ENCODE measurements at places on chromosomes 2 and 18.

GRCh38 chr2:99900556-99900955 is 241.8 kb downstream of the AFF3 start:
- no peak for DNase-seq

DNA sequence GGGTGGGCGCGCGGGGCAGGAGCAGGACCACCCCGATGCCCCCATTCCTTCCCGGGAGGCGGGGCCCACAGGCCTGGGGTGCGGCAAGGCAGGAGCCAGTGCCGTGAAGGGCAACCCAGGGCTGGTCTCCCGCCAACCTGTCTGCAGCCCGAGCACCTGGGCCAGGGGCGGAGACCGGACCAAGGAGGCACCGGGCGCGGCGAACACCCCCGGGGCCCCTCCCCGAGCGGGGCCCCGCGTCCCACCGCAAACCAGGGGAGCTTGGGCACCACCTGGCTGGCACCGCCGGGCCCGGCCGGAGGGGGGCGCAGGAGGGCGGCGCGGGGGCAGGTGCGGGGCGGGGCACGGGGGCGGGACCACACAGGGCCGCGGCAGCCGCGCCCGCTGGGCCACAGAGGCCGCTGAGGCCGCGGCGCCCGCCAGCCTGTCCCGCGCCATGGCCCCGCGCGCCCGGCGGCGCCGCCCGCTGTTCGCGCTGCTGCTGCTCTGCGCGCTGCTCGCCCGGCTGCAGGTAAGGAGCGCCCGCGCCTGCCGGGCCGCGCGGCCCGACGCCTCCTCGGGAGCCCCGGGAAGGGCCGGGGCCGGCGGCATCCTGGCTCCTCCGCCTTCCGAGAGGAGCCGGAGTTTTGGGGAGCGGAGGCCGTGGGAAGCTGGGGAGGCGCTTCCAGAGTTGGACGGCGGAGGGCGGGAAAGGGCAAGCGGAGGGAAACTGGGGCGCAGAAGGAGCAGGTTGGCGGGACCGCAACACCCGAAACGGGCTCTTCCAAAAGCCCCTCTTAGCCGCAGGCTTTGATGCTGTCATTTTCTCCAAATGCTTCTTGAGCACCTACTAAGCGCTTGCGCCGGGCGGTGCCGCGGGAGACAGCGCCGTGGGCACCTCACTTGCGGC is at the start of gene TNFRSF11A:
Gene TNFRSF11A (plus strand): TSS at position 394 of the 889 bp plus-strand sequence. CDS start 43 bp downstream, at position 437.
- peak; percentile 54 for DNase-seq

GRCh38 chr2:127029350-127030051 is 77.5 kb downstream of the BIN1 start:
- DNase-seq: no peak

GRCh38 chr2:108907822-108908712 is 81.0 kb downstream of the EDAR start:
- peak; percentile 2 for DNase-seq

DNA sequence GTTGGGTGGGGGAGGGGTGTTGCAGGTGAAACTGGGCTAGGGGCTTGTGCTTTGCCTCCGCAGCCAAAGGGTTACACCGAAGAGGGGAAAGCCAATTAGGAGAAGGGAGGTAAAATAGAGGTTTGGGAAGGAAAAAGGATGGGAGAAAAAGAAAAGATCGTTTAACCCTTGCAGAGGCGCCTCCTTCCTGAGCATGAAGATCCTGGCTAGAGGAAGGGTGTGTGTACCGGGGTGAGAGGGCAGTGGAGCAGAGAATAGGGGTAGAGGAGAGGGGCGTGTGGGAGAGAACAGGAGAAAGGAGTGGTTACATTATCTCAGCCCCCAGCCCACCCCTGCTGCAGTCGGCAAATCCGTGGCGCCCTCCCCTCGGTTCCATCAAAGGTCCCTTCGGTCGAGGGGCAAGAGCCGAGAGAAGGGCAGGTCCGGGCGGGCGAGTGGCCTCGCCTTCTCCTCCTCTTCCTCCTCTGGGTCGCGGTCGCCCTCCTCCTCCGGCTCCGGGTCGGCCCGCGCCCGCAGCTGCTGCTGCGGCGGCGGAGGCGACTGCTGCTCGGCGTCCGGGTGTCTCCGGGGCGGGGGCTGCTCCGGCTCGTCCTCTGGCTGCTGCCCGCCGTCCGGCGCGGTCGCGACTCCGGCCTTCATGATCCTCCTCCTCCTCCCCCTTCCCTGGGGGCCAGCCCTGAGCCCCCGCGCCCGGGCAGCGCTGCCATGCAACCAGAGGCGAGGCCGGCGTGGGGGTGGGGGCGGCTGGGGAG is 1.1 kb downstream of the MARCHF4 start:
- peak; percentile 64 for DNase-seq

DNA sequence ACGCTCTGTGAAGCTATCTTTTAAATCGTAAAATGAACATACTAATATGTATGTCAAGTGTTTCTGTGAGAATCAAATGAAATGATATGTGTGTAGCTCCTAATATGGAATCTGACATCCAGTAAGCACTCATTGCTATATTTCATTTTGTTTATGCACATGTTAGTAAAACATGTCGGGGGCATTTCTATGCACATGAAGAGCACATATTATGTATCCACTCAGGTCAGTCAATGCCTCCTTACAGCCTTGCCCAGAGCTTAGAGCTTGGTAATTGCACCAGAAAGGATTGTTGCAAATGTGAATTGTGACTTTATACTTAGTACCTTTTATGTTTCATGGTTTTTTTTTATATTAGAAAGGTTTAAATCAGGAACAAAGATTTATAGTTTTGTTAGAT is 463.7 kb upstream of the HNMT start:
- no peak for DNase-seq

DNA sequence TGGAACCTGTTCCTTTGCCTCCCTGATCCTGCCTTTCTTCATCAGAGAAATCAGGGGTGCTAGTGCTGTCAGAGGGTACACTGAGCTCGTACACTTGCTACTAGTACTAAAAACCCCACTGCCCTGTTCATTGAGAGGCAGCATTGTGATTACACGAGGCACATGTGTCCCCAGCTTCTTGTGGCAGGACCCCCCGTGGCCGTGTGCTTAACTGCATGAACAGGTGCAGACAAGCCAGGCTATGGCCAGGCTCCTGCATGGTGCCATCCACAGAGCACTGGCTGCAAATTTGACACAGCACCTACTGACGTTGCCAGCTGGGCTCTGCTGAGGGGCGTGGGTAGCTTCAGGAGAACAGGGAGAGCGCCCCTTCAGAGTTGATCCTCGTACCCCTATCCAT is 248.4 kb downstream of the GLI2 start:
- no peak for DNase-seq

GRCh38 chr2:20178249-20178607 is 46.7 kb downstream of the SDC1 start:
- DNase-seq: no peak

DNA sequence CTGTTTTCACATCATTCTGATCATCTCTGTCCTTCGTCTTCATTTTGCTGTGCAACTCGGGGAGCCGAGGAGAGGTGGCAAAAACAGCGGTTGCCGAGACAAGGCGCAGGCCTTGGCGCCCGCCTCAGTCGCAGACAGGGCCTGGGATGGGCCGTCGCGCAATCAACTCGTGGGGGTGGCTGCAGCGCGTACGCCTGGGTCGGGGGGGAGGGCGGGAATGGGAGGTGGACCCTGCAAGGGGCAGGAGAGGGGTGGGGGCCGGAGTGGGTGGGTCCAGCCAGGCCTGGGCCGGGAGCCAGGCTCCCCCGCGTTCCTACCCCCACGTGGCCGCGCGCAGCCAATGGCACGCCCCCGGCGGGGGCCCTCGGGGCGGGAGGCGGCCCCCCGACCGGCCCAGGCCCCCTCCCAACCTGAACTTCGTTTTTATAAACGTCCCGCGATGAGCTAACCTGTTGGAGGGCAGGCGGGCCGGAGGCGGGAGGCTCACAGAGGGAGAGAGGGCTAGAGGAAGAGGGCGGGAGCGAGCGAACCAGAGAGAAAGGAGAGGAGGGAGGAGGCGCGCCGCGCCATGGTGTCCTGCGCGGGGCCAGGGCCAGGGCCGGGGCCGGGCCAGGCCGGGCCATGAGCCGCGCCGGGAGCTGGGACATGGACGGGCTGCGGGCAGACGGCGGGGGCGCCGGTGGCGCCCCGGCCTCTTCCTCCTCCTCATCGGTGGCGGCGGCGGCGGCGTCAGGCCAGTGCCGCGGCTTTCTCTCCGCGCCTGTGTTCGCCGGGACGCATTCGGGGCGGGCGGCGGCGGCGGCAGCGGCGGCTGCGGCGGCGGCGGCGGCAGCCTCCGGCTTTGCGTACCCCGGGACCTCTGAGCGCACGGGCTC is at the start of gene HOXD13:
Gene HOXD13 (plus strand): TSS at position 452 of the 875 bp plus-strand sequence. CDS start 170 bp downstream, at position 622.
- DNase-seq: no peak

DNA sequence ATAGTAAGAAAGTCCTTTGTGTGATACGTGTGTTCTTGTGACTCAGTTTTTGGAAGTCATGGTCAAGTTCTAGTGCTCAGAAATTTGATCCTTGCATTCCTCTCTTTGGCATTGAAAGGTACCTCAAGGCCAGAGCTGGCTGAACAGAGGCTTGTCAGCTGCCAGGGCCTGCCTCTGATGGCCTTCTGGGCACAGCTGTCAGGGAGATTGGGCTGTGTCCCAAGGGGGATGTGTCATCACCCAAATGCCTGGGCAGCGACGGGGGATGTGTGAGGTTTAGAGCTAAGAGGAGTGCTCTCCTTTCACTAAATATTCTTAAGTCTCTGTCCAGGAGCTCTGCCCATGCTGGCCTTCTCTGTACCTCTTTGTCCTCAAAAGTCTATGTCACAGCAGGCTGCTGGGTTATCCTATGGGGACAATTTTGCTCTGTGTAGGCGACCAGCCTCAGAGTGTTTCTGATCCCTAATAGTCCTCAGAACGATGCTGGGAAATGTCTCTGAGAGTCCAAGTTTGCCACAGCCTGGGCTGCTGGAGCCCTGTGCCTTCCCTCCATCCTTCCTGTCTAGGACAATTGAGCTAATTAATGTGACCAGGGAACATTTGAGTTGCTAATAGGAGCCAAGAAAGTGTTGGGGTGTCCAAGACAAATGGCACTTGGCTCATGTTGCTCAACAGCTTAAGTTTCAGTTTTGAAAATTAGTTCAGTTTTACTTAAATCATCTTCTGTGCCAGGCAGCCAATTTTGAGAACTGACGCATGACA is 115.4 kb upstream of the ZNF521 start:
- peak; percentile 13 for DNase-seq

GRCh38 chr2:43280994-43281393 is 54.6 kb upstream of the ZFP36L2 start:
- DNase-seq: no peak

DNA sequence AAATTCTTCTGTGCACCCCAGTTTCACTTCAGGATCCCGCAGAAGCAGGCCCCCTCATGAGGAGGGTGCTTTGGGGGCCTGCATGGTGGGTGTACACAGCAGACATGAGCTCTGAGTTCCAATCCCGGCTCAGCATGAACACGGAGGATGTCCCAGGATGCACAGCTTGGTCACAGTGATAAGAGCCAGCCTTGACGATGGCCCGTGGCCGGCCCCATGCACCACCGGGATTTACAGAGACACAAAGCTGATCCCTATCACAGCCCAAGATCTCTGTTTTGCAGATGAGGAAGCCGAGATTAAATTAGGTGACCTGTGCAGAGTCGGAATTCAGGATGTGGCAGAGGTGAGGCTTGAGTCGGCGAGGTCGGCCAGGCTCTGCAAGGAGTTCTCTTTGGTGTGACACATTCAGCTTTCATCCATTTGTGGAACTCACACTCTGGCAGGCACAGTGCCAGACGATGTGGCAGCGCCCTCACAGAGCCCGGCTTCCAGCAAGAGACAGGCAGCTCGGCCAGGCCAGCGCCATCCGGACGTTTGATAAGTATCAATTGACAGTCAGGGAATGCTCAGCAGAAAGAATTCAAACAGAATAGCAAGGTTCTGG is 456.3 kb upstream of the MYT1L start:
- no peak for DNase-seq

Measured in GM03348 (cell line).